ENCODE measurements at places on chromosomes 4 and X. TPM values are rescaled to one million over a fixed set of nuclear protein-coding genes. Genes with fewer than 3 reads are reported as not detected.

DNA sequence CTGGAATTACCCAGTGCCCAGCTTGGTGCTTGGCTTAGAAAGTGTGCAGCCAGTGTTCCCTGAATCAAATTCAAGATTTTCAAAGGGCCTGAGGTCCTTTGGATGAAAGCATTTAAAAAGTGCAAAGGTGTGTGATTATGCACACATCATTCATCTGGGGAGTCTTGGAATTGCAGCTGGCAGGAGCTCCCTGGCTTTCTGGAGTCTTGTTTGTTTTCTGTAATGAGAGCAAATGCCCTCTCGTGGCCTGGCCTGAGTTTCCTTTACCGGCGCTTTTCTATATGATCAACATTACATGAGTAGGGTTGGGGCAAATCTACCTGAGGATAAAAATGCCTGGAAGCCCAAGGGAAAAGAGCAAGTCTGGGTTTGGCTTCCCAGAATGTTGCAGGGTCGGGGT lies 24.6 kb upstream of the SORCS2 start:
- DNase-seq = no peak

GRCh38 chr4:169079942-169080827 lies 70.1 kb upstream of the CBR4 start:
- DNase-seq = peak; percentile 57

Gene STAP1
- 0.89 TPM for total RNA-seq

Gene PHEX
- total RNA-seq = 1.7 TPM

DNA sequence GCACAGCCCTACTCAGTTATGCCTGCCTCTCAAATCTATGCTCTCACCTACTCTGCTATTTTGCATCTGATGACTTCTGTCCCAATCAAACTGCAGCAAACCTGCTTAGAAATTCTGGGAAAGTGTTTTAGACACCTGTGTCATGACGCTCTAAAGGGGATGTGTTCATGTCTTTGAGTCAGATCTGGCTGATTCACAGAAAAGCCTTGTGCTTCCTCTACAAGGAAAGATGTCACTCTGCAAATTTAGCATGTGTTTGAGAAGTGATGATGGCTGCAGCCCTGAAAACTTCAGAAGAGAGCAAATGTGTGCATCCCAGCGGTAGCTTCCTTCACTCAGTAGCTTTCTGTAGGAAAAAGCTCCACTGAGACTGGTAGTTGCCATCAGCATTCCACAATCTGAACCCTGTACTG lies 235.4 kb downstream of the MGST2 start:
- DNase-seq = no peak

Gene HELT
- not detected for total RNA-seq

GRCh38 chr4:86055898-86056297 lies 304.0 kb downstream of the MAPK10 start:
- no peak for DNase-seq

- no peak for DNase-seq
Observed at GRCh38 chrX:69506617-69507499, 2.7 kb downstream of the NALF2 start.

- DNase-seq = no peak
Observed at GRCh38 chr4:86449746-86450588, 90.1 kb upstream of the MAPK10 start.

Gene UCP1
- total RNA-seq = not detected

Gene AFP
- total RNA-seq = not detected

GRCh38 chr4:168488869-168489274 lies 8.0 kb upstream of the PALLD start:
- DNase-seq = no peak

DNA sequence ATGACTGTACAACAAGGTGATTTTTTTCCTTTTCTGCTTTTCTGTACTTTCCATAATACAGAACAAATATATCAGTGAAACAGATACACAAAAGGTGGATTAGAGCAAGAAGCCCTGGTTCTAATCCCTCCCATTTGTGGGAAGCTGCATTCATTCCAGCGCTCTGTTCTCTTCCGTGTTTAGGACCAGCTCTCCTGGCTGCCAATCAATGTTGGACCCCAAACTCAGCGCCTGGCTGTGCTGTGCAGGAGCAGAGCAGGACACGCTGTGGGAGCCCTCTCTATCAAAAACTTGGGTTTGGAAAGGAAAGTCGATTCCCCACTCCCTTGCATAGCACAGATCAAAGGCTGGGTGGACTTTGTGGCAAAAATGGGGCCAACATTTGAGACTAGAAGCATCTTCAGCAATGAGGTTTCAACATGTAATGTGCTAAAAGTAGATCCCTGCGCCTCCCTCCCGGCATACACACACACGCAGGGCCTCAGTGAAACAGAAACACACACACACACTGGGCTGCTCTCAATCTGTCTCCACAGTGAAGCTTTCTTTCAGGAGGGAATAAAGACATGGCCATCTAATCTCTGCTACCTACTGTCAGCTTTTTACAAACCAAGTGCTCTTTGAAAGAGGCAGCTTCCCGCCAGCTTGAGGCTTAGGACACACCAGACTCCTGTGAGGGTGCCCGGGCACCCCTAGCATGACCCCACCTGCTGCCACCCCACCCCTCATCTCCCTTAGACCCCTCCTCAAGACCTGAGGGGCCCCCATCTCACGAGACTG lies 12.2 kb downstream of the WDR1 start:
- no peak for DNase-seq

GRCh38 chr4:127641524-127641923 lies 8.8 kb downstream of the INTU start:
- no peak for DNase-seq

DNA sequence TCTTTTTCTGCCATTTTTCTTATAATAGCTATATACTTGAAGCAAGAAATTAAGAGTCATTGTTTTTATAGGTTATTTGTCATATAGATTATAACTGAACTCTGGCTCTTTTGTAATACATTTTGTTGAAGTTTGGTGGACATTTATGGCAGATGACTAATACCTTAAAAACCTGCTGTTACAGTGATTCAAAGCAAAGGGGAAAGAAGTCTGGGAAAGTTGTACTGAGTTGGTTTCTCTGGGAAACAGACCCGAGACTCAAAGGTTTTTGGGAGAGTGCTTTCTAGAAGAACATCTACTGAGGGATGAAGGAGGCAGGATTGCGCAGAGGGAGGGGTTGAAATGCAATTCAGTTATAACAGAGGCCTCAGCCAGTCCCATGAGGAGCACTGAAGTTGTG lies 35.9 kb downstream of the NAP1L5 start:
- no peak for DNase-seq

GRCh38 chr4:14257903-14258302 lies 630.4 kb upstream of the BOD1L1 start:
- no peak for DNase-seq

Gene TASL
- total RNA-seq = 4.2 TPM
